ENCODE measurements at places on chromosomes 4 and X.

- DNase-seq, result no peak
Measured at GRCh38 chr4:153114771-153115321, 89.4 kb upstream of the TRIM2 start.

GRCh38 chr4:138669479-138670315, 345.9 kb upstream of the NOCT start:
- DNase-seq, result no peak

DNA sequence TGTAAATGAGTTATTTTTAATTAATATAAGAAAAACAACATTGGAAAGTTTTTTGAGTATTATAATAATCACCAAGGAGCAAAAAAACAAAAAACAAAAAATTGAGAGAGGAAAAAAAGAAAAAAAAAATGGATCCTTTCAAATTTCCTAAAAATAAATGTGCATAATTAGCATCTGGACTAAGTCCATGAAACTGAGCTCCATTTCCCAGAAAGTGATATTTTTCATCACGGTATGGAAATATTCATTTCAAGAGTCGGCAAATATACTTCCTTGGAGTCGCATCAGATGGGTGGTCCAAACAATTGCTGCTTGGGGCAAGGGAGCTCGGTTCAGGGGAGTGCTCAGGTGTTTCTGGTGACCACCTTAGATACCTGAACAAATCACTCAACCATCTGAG, 305.1 kb downstream of the LDB2 start:
- DNase-seq, result no peak

DNA sequence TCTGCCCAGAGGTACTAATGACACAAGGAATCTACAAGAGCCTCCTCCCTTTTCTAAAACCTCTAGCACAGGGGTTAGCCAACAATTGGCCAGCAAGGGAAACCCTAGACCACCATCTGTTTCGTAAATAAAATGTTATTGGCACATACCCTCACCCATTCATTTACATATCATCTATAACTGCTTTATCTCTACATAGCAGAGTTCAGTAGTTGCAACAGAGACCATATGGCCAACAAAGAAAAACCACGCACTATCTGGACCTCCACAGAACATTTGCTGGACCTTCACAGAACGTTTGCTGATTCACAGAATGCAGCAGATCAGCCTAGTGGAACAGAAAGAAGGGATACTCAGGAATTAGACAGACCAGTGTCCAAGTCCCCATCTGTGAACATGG, 9.4 kb downstream of the SLC2A9 start:
- DNase-seq, result no peak

DNA sequence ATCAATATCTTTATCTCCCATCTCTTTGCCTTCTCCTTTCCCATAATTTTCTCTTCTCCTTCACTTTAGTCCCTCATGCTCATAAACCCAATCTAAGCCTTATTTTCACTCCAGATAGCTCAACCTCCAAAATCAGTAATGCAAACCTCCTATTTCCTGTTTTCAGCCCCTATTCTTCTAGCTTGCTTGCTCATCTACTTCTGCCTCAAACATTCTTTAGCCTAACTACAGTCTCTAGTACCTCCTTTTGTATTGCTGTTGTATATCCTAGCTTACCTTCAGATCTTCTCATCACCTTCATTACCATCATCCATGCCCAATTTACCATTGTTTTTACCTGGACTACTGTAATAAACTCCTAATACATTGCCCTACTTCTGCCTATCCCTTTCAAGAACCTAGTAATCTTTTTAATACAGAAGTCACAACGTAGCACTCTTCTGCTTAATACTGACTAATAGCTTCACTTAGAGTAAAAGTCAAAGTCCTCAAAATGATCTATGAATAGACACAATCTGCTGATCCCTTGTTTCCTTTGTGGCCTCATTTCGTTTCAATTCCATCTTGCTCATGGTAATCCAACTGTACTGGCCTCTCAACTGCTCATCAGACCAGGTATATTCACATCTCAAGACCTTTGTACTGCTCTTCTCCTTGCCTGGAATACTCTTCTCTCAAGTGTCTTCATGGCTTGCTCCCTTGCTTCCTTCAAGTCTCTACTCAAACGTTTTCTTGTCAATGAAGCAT, 123.4 kb downstream of the FAM13A start:
- no peak for DNase-seq

DNA sequence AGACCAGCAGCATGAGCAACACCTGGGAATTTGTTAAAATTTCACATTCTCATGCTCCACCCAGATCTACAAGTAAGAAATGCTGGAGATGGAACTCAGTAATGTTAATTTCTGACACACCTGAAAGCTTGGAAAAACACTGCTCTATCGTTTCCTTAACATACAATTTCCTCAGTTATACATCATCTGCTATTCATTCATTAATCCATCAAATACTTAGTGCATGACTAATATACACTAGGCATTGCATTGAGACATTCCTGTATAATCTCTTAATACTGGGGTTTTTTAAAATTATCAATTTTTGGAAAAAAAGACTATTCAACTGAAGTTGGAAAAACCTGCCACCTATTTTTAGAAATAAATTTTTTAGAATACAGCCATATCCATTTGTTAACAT, 106.1 kb downstream of the CHM start:
- DNase-seq, result no peak

- no peak for DNase-seq
Measured at GRCh38 chr4:29336861-29337260, 1383.3 kb upstream of the PCDH7 start.

DNA sequence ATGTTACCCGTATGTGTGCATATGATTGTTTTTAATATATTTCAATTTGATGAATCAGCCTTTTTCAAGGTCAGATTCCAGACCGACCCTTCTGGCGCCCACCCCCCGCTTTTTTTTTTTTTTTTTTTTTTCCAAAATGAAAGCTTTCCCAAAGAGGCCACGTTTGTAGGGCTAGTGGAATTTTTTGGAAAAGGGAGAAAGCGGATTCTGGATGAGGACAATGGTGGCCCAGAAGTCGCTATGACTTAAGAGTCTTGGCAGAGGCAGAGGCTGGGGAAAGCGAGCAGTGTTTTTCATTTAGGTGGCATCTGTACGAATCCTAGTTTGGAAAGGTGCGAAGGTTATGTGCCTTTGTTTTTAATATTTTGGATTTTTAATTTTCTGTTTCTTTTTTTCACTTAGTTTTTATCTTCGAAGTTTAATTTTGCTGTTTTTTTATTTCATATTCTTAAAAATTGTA, 14.6 kb downstream of the NDUFB11 start:
- no peak for DNase-seq

DNA sequence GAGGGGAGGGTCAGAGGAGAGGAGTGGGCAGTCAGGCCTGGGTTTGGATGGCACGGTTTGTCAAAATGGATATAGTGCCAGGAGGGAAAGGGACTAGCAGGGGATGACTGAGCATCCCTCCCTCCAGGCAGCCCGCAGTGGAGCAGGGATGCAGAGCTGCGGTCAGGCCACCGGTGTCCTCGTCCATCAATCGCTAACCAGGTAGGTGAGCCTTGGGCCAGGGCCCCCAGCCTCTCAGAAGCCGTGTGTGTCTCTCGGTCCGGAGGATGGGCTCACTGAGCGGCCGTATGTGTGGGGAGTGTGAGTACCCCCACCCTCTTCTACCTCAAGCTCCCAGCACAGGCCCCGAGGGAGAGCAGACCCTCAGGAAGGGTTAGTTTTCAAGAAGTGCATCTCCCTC, 538 bp upstream of the CYTL1 start:
- DNase-seq, result no peak

DNA sequence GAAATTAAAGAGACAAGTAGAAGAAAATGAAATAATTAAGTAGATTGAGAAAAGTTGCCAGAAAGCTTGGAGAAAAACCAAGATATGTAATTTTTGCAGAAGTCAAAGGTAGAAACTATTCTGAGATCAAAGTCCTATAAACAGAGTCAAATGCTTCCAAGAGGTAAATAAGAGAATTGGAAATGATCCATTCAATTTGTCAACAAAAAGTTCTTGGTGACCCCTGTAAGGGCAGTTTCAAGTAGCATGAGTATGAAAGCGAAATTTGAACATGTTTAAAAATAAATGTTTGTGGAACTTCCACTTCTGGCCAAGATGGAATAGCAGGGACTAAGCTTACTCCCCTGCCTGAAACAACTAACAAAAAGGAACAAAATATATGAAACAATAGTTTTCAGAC, 562.0 kb downstream of the SMARCA1 start:
- no peak for DNase-seq

DNA sequence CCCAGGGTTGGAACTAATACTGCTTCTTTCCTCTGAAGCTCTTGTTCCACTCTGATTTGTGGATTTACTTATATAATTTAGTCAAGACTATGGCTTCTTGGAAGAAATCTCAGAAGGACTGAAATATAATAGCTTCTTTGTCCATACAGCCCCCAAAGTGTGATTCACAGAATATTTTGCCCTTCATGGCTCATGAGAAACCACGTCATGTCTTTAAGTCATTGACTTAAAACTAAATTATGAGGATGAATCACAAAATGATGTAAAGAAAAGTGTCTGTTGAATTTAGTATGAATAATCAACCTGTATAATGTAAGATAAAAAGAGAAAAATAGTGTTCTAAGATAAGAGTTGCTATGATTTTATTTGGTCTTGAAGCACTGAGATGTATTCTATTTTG, 43.3 kb upstream of the AGA start:
- no peak for DNase-seq

- no peak for DNase-seq
Measured at GRCh38 chrX:139720979-139721378, 13.0 kb upstream of the MCF2 start.

GRCh38 chrX:69539437-69539836, 35.3 kb downstream of the NALF2 start:
- DNase-seq, result no peak

DNA sequence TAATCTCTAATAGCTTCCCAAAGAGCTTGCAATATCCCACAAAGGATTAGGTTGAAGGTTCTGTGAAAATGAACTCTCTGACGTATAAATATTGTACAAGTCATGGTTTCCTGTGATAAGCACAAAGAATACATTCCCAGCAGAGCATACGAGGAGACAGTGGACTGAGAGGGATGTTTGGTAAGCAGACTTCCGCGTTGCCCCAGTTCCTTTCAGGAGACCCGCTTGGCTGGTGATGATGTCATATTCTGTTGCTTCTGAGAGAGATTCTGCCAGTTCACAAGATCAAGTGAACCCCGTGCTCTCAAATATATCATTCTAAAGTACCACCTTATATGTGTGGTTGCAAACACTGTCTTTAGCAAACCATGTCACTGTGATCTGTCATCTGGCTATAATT, 323.9 kb upstream of the CASK start:
- no peak for DNase-seq

- DNase-seq, result no peak
Measured at GRCh38 chr4:44927399-44928380, 201.3 kb upstream of the GNPDA2 start.

- no peak for DNase-seq
Measured at GRCh38 chr4:56668267-56668666, 12.8 kb downstream of the HOPX start.

DNA sequence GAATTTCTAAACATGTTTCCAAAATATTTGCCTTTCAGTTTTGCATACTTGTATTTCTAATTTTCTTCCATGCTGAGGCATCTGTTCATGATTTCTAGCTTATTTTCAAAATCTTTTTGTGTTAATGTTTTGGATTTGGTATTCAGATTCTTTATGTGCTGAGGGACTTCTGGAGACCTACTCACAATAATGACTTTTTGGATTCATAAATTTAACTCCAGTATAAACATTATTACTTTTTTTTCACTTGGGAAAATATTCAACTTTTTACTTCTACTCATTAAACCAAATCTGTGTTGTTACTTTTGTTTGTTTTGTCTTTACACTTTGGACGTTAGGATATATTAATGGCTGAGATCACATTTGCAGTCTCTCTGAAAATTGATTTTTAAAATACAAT, 183.7 kb downstream of the TENM3 start:
- DNase-seq, result no peak

DNA sequence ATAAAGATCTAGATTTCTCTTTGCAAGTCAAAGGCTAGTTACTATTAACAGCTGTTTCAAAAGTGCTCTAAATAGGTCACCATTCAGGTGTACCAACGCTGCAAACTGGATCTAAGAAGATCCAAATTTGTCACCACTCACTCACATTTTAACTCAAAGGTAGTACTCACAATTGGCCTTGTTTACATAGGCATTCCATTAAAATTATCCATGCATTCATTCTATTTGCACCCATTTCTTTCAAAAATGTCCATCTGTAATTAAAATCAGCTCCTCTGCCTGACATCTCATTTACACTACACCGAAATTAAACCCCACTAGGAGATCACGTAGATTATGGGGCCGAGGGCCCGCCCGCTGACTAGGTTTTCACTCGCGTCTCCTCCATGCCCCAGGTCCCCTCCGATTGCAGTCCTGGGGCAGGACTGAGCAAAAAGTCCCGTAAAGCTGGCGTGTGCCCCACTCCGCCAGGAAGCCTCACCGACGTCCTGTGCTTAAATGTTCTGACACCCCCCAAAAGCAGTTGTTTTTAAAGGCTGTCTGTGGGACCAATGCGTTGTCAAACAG, 1.3 kb upstream of the ING2 start:
- no peak for DNase-seq

DNA sequence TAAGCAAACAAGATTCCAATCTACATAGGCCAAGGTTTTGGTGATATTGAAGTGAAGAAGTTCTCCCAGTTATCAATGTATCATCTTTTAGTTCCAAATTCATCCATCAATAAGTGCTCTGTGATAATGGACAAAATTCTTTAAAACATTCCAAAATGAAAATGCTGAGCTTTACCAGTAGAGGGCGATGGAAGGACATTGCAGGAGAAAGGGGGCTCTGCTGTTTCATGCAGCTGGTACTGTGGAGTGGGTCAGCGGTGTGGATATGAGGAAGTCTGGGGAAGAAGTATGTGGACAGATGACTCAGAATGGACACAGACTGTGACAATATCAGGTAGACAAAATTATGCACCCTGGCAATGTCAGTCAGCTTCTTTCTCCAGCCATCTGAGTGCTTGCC, 46.6 kb upstream of the HS6ST2 start:
- DNase-seq, result no peak

- no peak for DNase-seq
Measured at GRCh38 chrX:39170464-39170863, 369.2 kb downstream of the MID1IP1 start.

DNA sequence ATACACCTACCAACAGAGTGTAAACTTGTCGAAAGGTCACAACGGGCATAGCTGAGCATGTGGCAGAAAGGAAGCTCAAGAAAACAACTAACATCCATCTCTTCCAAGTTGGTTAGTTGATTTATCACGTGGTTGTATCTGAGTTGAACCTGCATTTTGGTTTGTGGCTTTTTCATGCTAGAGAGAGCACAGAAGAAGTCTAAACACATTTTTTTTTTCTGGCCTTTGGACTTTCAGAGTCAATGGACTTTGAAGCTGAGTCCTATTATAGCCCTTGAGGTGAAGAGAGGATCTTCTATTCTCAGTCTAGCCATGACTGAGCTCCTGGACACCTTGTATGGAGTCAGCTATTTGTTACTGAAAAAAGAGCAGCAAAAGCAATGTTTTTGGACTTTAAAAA, 150.6 kb upstream of the TRPC5 start:
- DNase-seq, result no peak
